H4 (cell line): ENCODE measurements at places on chromosomes 2 and 18.

DNA sequence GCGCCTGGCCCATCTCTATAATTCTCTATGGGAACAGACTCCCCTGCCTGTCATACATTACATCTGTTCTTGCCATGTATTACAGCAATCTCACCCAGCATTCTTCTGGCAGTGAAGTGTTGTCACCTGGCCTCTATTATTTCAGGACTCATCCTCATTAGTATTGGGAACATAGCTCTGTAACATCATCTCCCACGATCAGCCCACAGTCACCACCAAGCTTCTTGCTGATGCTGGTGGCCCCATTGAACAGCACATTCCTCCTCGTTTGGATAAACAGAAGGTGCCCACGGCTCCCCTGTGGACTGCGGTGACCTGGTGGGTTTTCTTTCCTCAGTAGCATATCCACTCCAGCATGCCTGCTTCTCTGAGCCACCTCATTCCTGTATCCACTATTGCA, 21.5 kb downstream of the CHCHD5 start:
- DNase-seq, result no peak

DNA sequence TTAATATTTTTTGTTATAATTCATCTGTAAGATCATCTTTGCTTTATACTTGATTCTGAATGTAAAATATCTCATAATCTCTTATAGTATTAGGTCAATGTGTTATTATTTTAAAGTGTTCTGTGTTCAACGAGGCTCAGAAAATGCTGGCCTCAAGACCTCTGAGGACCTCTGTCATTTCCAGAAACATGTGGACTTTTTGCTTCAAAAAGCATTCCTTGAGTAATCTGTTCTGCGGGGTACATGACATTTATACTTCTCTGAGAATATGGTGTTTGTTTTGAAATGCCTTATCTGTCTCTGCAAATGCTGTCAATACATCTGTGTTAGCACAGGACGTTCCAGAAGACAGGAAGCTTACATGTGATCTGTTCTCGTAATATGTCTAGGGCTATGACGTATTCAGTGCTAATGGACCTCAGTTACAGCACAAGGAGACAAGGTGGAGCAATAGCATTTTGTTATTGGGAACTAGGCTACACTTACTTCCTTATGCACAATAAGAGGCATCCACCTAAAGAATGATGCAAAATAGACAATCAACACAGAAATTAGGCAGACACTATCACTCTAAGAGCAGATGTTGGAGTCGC, 37.6 kb upstream of the IL1RL1 start:
- no peak for DNase-seq

- DNase-seq, result no peak
Measured at GRCh38 chr18:56294484-56295183, 343.8 kb downstream of the TXNL1 start.

DNA sequence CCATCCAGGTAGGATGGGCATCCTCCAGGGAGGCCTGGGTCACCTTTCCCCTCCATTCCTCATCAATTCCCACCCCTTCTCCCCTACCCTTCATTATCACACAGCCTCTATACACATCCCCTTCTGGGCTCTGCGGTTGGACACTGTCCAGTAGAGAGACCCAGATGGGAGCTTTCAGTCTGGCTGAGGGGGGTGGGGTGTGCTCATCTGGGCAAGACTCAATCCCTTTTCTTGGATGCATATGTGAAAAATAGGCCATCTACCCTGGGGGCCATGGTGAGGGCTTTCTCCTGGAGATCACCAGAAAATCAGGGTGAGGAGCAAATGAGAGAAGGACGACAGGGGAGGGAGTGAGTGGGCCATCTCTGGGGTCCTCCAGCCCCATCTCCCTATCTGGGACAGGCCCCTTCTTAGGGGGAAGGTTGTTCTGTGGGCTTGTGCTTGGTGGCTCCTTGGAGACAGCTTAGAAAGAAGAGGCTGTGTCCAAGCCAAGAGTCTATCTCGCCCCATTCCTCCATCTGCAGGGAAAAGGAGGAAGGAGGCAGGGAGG, 160.1 kb downstream of the DYSF start:
- DNase-seq, result no peak

DNA sequence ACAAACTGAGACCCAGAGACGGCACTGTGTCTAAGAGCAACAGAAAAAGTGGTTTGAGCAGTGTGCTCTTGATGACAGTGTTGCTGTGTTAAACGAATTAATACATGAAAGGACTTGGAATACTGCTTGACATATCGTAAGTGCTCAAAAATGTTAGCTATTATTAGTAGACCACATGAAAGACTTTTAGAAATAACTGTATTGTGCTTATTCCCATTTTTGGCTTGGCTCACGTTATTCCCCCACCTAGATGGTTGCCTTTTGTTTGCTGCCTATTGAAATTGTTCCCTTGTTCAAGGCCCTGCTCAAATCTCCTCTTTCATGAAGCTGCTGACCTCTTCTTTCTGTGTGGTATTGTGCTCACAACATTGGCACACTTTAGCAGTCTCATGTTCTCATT, 27.8 kb upstream of the C2orf74 start:
- DNase-seq, result no peak
